ENCODE measurements at places on chromosomes 16 and 17. TPM values are rescaled to one million over a fixed set of nuclear protein-coding genes. Genes with fewer than 3 reads are reported as not detected.

DNA sequence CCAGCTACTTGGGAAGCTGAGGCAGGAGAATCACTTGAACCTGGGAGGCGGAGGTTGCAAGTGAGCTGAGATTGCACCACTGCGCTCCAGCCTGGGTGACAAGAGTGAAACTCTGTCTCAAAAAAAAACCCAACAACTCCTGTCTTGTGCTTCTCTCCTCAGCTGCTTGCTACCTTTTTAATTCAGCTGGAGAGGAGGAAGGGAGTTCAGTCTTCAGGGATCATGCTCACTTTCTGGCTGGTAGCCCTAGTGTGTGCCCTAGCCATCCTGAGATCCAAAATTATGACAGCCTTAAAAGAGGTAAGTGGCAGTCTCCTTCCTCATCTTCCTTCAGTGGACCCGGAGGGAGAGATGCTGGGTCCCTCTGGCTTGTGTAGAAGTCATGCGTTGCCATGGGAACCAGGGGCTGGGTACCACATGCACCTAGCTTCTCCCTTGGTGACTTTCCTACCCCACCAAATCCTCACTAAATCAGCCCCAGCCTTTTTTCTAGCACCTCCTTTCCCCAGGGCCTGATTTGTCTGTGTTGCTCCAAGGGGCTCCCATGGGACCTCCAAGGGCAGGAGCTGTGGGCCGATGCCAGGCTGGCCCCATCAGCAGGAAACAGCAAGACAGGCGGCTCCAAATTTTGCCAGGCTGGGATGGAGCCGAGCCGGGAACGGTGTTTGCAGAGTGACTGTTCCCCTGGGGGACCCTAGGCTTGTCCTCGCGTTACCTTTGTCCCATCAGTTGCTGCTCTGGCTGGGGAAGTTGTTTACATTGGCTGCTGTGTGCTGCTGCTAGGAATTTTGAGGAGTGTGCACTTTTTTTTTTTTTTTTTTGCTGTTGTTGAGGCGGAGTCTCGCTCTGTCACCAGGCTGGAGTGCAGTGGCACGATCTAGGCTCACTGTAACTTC is 65.2 kb downstream of the ABCC1 start:
- H3K27me3 ChIP-seq: no peaks in the 10 kb centered on the region
- H3K4me3 ChIP-seq: no peak overlapping the region
- H3K36me3 ChIP-seq: peaks cover 45% of the 10 kb centered on the region
- peaks cover 4% of the 10 kb centered on the region for H3K4me1 ChIP-seq

DNA sequence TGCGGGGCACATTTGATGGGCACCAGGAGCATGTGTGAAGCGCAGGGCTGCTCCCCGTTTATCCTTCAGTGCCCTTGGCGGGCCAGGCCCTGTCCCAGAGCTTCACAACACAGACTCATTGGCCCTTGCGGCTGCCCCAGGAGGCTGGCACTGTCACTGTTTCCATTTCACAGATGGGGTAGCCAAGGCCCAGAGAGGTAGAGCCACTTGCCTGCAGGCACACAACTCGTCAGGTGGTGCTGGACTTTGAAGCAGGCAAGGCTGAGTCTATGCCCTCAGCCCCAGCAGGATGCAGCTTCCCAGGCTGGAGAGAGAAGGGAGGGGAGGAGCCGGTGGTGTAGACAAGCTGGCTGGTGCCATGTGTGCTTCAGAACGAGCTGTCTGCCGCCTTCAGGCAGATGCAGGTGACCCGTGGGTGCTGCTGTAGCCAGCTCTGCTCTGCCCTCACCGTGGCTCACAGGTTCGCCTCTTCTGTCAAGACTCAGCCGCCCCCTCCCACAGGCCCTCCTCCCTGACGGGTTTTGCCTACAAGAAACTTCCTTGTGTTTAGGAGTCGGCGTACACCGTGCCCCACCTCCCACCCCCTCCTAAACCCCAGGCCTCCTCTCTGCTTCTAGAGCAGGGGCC is 232.3 kb upstream of the CIBAR2 start:
- H3K36me3 ChIP-seq: no peaks in the 10 kb centered on the region
- no peak overlapping the region for H3K27ac ChIP-seq
- no peaks in the 10 kb centered on the region for H3K4me1 ChIP-seq
- H3K4me3 ChIP-seq: no peak overlapping the region

DNA sequence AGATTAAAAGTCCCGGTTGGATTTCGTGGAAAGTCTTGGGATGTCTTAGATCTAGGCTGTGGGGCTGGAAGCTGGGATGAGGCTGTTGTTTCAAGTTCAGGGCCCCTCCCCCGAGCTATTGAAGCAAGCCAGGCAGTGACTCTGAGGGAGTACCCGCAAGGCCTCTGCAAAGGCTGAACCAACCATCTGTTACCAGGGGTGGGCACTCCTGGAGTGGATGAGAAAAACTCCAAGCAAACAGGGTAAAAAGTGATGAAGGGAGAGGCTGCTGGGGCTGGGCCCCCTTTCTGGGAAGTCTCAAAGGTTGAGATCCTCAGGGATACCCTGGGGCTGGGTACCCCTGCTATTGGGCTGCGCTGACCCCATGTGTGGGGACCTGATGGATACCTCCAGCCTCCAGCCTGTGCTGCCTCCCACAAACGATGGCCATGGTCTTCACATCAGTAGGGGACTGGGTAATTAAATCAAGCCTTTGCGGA is 82.4 kb upstream of the KIFC3 start:
- H3K27ac ChIP-seq: no peak overlapping the region
- H3K36me3 ChIP-seq: no peaks in the 10 kb centered on the region
- no peaks in the 10 kb centered on the region for H3K4me1 ChIP-seq
- H3K4me3 ChIP-seq: no peak overlapping the region
- DNase-seq: no peak
- H3K27me3 ChIP-seq: peaks cover 52% of the 10 kb centered on the region

DNA sequence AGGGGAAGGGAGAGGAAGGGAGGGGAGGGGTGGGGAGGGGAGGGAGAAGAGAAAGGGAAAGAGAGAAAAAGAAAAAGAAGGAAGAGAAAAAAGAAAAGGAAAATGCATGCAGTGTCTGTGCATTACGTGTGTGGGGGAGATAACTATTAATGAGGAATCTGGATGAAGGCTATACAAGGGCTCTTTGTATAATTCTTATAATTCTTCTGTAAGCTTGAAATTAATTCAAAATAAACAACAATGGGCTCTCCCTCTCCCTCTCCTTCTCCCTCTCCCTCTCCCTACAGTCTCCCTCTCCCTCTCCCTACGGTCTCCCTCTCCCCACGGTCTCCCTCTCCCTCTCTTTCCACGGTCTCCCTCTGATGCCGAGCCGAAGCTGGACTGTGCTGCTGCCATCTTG is 143.4 kb downstream of the VPS53 start:
- no peak overlapping the region for H3K27ac ChIP-seq
- peaks cover 6% of the 10 kb centered on the region for H3K4me1 ChIP-seq
- H3K27me3 ChIP-seq: no peaks in the 10 kb centered on the region
- no peak overlapping the region for H3K4me3 ChIP-seq
- H3K36me3 ChIP-seq: peaks cover 30% of the 10 kb centered on the region

DNA sequence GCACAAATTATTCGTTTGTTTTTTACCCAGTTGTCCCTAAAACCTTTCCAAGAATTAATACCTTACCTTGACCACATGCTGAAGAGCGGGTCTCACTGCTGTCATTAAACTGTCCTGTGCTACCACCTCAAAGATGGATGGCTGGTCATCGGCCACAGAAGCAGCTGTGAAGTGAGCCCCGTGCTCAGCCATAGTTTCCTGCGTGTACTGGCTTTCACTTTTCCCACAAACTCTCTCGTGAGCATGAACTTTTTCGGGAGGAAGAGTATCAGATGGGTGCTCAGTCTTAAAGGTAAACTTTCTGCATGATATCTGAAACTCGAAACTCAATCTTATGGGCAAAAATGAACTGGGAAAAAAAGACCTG is 558 bp downstream of the PEX12 start:
- DNase-seq: no peak
- H3K27ac ChIP-seq: peak overlapping the region; percentile 93
- no peaks in the 10 kb centered on the region for H3K27me3 ChIP-seq
- peaks cover 29% of the 10 kb centered on the region for H3K4me1 ChIP-seq
- H3K36me3 ChIP-seq: peaks cover 5% of the 10 kb centered on the region

DNA sequence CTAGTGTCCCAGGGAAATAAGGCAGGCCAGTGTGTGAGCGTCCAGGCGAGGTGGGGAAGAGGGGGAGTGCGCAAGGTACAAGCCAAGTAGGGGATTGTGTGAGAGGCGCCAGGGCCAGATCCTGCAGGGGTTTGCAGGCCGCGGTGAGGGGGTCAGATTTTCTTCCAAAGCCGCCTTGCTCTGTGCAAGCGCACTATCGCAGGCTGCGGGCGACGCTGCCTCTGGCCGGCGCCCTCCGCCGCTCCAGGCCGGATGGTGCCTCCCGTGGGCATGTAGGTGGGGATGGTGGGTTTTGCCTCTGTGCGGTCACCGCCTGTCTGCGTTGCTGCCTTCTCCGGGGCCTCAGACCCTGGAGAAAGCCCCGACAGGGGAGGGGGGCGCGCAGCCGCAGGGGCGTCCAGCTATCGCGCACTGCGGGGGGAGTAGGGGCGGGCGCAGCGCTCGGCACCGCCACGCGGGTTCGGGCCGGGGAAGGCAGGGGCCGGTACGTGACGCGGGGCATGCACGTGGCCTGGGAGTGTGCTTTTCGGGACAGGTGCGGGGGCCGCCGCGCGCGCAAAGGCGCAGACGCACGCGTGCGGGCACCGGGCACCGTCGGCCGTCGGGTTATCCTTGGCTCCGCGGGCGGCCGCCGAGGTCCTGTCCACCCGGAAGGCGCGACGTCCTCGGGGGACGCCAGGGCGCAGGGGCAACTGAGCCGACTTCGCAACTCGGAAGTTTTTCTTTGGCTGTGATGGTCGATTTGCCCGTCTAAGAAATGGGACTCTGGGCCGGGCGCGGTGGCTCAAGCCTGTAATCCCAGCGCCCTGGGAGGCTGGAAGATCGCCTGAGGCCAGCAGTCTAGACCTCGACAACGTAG is 1.1 kb upstream of the HAPSTR1 start:
- H3K4me1 ChIP-seq: peaks cover 14% of the 10 kb centered on the region
- peak overlapping the region; percentile 90 for H3K4me3 ChIP-seq
- H3K27me3 ChIP-seq: no peaks in the 10 kb centered on the region
- peak overlapping the region; percentile 98 for H3K27ac ChIP-seq
- peak; percentile 74 for DNase-seq

DNA sequence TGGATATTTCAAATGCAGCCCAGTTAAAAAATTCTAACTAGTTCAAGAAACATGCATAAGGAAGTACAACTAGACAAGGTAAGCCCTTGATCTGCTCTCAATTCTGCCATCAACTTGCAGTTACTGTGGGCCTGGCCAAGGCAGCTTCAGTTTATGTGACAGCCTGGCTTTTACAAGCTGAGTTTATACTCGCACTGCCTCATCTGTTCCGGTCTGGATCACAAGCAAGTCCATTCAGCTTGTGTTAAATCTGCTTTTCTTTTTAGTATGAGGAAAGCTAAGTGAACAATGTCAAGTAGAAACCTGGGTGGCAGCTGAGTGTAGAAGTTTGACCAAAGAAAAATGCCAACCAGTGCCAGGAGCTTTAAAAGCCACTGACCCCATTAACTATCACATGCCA is 76.6 kb upstream of the CORO6 start:
- DNase-seq: no peak
- H3K4me1 ChIP-seq: peaks cover 8% of the 10 kb centered on the region
- H3K27ac ChIP-seq: no peak overlapping the region
- no peaks in the 10 kb centered on the region for H3K27me3 ChIP-seq

DNA sequence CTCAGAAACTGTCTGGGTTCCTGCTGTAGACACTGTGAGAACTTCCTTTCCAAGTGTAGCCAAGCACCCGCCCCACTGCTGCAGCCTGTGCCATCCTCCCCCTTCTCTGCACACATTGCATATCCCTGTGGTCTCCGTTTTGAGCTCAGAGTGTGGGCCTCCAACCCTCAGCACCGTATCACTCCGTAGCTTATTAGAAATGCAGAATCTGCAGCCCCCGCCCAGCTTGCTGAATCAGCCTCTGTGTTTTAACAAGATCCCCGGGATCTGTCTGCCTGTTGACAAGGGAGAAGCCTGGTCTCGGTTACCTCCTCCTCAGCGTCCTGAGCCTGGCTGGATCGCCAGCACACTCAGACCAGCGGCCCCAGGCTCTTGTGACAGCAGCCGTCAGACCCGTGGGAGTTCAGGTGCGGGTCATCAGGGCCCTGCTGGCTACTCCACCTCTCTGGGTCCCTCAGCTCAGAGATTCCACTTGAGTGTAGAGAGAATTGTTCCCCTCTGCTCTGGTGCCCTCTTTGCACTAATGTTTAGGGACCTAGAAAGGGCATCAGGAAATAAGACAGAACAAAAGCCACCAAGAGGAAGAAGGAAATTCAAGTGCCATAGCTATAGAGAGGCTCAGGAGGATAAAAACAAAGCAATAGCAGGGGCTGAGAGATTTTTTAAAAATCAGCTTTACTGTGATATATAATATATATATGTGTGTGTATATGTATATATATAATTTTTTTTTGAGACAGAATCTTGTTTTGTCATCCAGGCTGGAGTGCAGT is 92.3 kb downstream of the PITPNC1 start:
- H3K36me3 ChIP-seq: peaks cover 10% of the 10 kb centered on the region
- H3K4me1 ChIP-seq: peaks cover 60% of the 10 kb centered on the region
- peak overlapping the region; percentile 88 for H3K27ac ChIP-seq
- peak; percentile 55 for DNase-seq

- peaks cover 9% of the 10 kb centered on the region for H3K36me3 ChIP-seq
- peaks cover 70% of the 10 kb centered on the region for H3K4me1 ChIP-seq
- peak overlapping the region; percentile 94 for H3K27ac ChIP-seq
These were observed 5.1 kb downstream of the RAB37 start for GRCh38 chr17:74742153-74742515.

DNA sequence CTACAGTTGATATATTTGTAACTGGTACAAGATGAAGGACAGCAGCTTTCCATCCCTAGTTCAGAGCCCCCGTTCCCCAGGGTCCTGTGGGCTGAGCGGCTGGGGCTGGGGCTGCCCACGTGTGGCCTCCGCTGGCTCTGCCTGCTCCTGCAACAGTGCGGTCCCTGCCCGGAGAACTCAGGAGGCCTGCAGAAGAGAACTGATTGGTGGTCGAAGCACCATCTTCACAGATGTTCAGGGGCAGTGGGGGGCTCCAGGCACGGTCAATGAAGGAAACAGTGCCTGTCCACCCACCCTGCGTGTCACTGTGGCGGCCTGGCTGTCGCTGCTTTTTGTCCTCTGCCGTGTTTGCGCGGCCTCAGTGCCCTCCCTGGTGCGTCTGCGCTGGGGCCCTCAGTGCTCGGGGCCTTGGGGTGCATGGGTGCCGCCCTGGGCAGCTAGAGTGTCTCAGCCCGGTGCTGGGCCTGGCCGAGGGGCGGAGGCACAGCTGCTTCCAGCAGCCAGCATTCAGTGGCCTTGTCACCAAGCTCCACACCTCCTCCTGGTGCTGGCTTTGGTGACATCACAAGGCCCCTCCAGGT is 4.2 kb upstream of the NUDT16L1 start:
- H3K27ac ChIP-seq: no peak overlapping the region
- H3K4me3 ChIP-seq: no peak overlapping the region
- peak; percentile 27 for DNase-seq
- no peaks in the 10 kb centered on the region for H3K27me3 ChIP-seq
- peaks cover 4% of the 10 kb centered on the region for H3K36me3 ChIP-seq

SLC9A5 gene
- total RNA-seq: 3.5 TPM

CBX2 gene
- total RNA-seq: 9.6 TPM

CTRB2 gene
- not detected for total RNA-seq

TNFRSF17 gene
- not detected for total RNA-seq

NPW gene
- total RNA-seq: 0.42 TPM

DNAH9 gene
- not detected for total RNA-seq

HBA1 gene
- total RNA-seq: not detected

KRTAP4-4 gene
- total RNA-seq: not detected

KRT36 gene
- not detected for total RNA-seq

TCF25 gene
- total RNA-seq: 218 TPM

KRT40 gene
- total RNA-seq: not detected

ARHGDIG gene
- total RNA-seq: not detected

RCVRN gene
- total RNA-seq: not detected

All from activated naive CD8-positive, alpha-beta T cell treated with anti-CD3 and anti-CD28 coated beads, Interleukin-2, amount 10 ng/mL, durations not matched to agents 7 days and 5 days (primary cell).